ENCODE measurements at places on chromosomes 6 and 20.

DNA sequence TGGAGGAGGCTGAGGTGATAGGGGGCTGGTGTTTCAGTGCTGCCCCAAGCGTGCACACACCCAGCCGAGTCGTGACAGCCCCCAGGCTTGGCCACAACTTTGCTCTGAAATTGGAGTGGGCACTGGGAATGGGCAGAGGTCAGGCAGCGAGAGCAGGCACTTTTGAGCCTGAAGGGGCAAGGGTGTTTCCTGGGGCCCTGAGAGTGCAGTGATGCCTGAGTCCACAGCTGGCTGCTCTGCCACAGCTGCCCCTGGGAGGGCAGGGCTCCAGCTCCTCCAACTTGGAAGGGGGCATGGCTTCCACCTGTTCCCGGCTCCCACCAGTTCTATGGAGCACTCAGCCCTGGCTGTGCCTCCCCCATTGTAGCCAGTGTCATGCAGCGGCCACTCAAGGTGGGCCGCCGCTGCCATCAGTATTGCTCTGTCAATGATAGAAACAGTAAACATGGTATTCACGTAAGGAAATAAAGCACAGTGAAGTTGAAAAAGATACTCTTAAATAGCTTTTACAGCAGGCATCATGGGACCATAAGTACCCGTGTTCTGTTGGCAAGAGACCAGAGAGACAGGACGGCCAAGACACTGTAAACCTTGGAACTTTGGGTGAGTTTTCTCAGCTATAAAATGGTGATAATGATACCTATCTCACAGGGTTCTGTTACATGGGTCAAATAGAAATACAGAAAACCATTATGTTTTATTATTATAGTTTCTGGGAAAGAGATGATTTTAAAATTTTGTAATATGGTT is 108.9 kb downstream of the THEMIS start:
- no peak for DNase-seq

DNA sequence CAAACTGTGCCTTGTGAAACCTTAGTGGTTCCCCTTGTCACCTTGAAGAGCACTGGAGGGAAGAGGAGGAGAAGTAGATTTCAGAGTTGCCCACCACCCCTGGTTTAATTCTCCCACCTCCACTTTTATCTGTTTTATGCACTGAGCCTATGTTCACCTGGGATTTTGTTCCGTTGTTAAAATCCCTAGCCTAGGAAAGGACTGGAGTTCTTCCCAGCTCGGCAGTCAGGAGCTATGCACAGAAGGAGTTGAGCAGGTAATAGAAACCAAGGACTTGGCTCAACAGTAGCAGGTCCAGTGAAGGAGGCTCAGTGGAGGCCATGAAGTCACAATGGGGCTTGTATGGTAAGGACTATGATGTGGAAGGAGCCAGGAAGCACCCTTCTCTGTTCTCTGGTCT is 290.3 kb upstream of the PRND start:
- no peak for DNase-seq

DNA sequence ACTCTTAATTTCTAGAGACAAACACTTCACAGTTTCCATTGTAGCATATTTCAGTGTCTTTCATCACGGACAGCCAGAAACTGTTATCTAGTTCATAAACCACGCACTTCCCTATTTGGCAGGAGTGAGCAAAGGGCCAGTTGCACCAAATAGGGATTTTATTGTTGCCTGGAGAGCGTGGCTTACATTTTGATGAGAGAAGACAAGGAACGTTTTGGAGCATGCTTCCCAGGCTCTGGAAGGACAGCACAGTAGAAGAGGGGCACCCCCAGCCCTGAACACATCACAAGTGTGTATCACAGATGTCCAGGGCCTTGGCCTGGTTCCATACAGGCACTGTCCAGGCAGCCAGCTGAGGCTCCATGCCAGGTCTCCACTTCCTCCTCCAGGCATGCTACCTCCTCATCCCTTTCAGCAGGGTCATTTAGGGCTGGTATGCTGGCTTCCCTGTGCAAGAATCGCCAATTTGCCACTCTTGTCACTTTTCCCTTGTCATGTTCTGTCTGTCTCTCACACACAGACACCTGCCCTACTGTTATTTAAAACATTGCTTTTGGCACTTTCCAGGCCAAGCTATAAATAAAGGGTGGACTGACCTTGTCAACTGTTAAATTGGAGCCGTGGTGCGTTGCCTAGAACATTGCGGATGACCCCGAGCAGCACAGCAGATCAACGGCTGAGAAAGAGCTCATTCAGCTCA is 235.0 kb upstream of the GMDS start:
- no peak for DNase-seq

DNA sequence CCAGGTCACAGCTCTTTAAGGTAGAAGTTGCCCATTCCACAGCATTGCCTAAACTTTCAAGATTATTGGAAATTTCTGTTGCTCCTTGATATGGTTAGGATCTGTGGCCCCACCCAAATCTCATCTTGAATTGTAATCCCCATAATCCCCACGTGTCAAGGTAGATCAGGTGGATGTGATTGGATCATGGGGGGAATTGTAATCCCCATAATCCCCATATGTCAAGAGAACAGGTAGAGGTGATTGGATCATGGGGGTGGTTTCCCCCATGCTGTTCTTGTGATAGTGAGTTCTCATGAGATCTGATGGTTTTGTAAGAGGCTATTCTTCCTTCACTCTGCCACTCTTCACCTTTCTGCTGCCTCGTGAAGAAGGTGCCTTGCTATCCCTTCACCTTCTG is 327.4 kb upstream of the MAP3K7 start:
- DNase-seq = no peak

DNA sequence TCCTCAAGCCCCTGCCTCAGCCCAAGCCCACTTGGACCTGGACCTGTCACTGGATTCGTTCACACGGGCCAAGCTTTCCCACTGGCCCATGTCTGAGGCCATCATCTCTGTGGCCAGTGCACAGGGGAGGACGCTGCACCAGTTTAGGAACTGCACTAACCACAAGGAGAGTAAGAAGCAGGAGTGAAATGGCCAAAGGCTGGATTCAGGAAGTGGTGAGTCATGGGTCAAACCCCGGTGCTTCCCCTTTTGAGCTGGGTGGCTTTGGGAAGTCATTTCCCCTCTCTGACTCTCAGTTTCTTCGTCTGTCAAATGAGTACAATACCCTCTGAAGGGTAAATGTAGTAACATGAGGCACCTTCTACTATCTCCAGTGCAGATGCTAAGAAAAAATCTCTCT is 87.9 kb downstream of the CD40 start:
- DNase-seq = no peak

DNA sequence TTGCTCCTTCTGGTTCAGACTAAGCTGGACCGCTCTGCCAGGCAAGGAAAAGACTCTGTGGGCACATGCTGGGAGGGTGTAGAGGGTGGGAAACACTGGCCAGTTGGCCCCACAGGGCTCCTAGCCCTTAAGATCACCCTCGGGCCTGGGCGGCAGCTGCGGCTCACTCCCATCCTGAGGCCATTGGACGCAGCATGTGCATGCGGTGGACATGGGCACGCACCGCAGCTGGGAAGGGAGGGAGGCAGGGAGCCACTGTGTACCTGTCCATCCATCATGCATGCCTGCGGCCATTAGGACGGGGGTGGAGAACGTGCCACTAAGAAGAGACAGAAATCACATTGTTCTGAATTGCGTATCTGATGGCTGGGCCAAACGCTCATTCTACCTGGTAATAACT is 140.1 kb upstream of the THBS2 start:
- DNase-seq = no peak

DNA sequence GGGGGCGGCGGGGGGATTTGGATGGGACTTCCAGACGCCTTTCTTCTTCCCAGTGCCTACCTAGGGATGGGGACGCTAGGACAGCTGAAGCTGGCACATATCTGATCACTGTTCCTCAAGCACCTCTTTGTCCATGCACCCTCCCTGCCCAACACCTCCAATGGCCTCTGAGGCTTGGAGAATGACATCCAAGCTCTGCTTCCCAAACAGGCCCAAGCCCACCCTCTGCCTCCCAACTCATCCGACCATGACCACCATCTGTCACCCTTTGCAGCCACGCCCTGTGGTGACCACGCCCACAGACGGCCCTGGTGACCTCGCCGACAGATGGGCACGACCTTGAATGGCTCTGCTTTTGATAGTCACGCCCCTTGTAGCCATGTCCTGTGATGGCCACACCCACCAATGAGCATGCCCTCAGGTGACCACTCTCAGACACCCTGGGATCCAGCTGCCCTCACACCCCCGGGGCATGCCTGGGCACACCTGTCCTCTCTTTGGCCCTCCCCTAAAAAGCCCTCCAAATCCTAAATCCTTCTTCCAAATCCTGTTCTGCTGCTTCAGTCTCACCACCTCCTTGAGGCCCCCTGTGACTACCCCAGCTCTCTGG is 51.0 kb downstream of the SSR1 start:
- DNase-seq = no peak

DNA sequence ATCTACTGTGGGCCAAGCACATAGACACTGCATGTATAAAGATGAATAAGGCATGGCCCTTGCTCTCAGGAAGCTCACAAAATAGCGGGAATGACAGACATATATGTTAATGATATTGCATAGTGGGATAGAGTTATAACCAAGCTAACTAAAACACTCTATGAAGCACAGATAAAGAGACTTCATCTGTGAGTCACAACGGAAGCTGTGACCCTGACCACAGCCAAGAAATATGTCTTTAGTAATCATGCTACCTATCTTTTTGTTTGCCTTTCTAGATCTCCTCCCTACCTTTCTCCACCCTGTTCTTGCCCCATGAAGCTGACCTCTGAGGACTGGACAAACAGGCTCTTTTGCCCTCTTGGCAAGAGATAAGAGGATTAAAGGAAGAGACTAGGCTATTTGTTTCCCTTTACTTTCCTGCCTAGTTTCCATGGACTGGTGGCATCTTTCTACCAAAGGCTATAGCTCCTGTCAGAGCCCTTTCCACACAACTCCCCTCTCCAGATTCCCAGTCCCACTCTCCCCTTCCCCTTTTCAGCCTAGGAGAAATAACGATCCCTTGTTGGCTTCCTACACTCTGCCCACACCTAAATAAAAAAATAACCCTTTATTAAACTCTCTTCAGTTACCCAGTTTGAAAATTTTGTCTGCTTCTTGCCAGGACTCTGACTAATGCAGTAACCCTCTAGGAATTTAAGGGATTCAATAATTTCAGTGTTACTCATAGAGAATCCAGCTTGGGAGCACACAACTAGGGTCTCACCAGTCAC is 504.9 kb upstream of the MARCKS start:
- no peak for DNase-seq

GRCh38 chr6:87351583-87351982 is 7.0 kb downstream of the C6orf163 start:
- DNase-seq = no peak

GRCh38 chr6:37727996-37728395 is 30.3 kb upstream of the MDGA1 start:
- no peak for DNase-seq

DNA sequence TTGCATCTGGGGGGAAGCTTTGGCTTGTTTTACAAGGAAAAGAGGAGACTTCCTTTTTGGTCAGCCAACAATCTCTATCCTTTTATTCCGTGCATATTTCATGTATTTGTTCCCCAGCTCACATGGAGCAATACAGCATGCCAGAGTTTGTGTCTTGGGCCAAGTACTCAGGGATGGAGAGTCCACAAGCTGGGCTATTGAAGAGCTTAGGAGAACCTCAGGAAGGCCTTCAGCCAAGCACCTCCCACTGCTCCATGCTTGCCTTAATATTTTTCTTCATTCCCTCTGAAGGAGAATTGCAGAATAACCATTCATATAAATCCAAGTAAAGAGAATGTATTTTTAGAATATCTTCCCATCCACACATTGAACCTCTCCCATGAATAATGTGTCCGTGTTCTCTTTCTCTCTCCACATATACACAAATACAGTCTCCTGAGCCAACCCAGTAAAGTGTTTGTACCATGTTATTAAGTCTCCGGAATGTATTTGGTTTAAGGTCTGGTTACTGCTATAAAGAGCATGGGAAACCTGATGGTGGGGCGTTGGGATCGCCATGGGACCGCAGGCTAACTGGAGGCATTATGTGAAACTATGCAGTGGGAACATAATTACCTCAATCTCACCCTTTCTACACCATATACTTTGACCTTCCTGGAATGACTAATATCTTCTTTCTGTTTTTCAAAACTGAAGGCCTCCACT is 3.0 kb downstream of the LAMA4 start:
- no peak for DNase-seq

DNA sequence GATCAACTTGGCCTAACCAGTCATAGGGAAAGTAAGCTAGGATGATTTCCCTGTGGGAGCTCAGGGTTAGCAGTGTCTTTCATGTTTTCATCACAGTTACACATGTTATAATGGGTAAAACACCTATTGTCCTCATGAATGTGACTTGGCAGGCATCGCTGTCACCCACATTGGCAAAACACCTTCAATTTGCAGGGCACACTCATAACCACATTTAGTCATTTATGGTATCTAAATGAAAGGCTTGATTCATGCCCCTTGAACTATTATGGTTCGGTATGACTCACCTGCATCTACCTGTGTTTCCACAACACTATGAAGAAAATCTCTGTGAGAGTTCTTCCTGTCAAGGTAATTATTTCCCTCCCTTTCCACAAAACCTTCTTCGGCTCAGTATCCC is 49.2 kb downstream of the FRK start:
- DNase-seq = no peak
